ENCODE measurements at places on chromosomes 13 and 19.
A peak's percentile ranks its signal among the peaks of the same experiment; 100 is the strongest.

- DNase-seq, result no peak
These were observed 799.2 kb downstream of the GPC5 start for GRCh38 chr13:92197669-92198068.

GRCh38 chr13:57946361-57946760 lies 314.8 kb downstream of the PCDH17 start:
- no peak for DNase-seq

GRCh38 chr19:9862938-9863337 lies 27.8 kb downstream of the PIN1 start:
- DNase-seq, result no peak

GRCh38 chr13:111397202-111397880 lies 76.9 kb downstream of the TEX29 start:
- DNase-seq, result no peak

DNA sequence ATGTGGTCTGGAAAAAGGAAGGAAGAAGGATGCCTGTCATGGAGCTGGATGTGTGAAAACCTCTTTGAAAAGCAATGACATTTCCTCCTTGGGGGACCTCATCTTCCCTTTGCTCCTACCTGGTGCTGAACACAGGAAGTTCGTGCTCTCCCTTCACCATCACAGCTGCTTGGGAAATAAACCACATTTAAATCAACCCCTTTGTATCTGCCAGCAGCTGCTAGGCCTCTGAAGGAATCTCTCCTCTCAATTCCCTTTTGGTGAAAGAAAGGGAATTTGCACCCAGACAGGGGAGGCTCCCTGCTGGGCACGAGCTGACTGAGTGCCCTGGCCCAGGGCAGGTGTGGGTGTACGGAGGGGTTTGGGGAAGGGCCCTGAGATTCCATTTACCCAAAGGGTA lies 437.7 kb downstream of the TSHZ3 start:
- no peak for DNase-seq

- no peak for DNase-seq
These were observed 7.4 kb upstream of the ZNF428 start for GRCh38 chr19:43626838-43627237.

- no peak for DNase-seq
These were observed 18.7 kb downstream of the ACTN4 start for GRCh38 chr19:38665950-38666662.

DNA sequence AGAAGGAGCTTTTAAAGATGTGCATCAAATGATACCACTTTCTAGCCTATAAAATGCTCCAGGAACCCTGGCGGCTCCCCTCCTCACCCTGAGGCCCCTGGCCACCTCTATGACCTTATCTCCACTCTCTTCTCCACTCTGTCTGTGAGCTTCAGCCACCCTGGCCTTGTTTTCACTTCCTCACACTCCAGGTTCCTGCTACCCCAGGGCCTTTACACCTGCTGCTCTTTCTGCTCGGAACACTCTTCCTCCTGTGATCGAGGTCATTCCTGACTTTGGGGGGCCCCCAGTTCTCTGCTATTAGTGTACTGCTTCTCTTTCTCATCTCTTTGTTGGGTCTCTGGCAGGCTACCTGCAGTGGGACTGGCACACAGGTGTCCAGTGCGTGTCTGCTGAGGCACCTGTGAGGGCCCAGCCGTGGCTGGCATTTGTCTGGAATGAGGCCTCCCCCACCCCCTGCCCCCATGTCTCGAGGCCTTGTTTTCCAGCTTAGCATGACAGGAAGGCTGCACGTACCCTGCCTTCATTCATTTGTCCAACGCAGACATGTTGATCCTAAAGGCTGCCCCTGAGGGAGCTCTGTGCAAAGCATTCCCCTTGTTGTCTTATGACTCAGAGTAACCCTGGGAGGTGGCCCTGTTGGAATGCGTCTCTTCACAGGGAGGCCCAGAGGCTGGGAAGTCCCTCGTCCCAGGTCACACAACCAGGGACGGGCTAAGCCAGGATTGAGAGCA lies 2.3 kb downstream of the DDA1 start:
- DNase-seq, result no peak

- DNase-seq, result no peak
These were observed 823 bp upstream of the ZNF567 start for GRCh38 chr19:36686365-36687213.

GRCh38 chr19:40150170-40150569 lies 41.1 kb upstream of the MAP3K10 start:
- DNase-seq, result no peak

DNA sequence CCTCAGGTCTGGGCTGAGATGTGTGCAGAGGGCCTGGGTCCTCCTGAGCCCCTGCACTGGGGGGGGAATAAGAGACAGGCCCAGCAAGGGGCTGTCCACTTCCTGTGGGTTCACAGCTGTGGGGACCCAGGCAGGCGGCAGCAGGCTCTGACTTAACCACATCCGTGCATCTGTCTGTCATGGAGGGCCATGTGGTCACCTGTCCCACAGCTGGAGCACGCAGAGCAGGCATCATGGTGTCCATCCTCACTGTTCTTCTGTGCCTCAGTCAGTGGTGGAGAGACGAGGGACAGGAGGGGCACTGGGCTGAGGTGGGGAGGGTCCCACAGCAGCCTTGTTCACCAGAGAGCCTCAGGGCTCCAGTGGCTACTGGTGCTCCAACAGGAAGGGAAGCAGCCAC lies 16.3 kb upstream of the KIR3DL3 start:
- DNase-seq, result no peak

DNA sequence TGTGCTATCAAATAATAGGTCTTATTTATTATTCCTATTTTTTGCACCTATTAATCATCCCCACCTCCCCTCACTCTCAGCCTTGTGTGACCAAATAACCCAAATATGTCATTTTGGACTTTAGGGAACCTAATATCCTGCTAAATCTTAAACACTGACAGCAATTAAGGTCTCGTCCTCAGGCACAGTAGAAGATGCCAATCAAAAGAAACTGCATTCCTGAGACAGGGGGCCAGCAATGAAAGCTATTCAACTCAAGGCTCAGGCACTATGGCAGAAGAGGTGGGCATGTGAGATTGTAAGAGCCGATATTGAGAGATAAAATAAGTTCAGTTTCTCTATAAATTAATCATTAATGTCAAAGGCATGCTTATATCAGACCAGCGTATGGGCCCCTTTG lies 1437.7 kb upstream of the PCDH9 start:
- no peak for DNase-seq

- DNase-seq, result no peak
These were observed 107.6 kb downstream of the ZIC5 start for GRCh38 chr13:99863789-99864626.

DNA sequence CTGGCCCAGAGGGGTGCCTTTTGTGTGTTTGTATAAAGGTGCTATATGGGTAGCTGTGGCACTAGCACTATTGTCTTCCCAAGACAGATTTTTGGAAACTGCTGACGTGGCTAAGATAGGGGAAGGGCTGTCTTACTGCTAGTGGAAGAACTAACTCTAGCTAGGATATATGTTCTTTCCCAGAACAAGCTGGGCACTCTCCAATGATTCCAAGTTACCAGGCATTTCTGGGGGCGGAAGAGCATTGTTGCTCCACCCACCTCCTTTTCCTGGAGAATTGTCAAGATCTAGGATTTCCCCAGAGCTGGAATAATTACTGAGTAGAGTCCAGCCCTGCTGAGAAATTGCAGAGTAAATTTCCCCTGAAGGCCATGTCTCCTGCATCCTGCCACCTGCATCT lies 408.3 kb downstream of the KLF5 start:
- DNase-seq, result no peak

DNA sequence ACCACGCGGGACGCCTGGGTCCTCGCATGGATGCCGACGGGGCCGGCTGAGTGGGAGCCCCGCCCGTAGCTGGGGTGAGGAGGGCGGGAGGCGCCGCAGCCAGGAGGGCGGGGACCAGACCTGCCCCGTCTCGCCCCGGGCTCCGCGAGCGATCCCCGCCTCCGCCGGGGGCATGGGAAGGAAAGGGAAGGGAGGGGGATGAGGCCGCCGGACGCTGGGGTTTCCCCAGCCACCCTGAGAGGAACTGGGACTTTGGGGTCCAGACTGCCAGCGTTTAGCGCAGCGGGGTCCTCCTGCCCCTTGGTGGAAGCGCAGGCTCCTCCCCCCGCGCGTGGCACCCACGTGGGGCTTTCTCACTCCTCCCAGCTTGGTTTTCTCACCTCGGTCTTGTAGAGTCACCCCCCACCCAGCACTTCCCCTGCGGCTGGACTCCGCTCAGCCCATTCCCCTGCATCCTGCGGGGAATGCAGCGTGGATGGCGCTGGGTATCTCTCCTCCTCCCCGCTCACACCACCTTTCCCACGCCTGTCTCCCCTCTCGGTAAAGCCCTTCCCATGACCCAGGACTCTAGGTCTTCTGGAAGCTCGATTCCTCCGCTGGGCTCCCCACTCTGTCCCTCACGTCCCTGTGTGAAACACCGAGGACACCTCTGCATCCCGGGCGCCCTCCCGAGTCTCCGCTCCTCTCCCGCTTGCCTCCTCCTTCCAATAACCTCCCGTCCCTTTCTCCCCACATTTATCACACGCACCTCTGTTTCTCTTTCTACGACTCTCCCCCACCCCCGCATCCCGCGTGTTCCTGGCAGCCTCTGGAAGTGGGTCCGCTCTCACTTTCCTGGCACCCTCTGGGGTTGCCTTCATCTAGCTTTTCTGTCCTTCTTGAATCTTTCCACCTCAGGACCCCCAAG lies 2.1 kb downstream of the TGFB1 start:
- DNase-seq, result peak; percentile 83

DNA sequence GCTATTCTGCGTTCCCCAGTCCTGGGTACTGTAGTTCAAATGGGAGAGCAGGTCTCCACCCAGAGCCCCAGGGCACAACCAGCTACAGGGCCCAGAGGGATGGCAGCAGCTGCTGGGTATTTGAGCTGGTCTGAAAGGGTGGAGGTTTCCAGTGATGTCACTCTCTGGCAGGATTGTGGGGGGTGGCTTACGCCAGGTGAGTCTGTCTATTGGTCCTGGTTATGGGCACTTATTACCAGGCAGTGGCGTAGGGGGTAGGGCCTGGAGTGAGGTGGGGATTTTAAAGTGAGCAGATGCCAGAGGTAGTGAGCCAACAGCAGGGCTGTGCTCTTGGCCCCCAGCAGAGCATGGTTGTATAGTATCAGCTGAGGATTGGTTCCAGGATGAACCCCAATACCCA lies 6.2 kb downstream of the RPS19 start:
- no peak for DNase-seq

DNA sequence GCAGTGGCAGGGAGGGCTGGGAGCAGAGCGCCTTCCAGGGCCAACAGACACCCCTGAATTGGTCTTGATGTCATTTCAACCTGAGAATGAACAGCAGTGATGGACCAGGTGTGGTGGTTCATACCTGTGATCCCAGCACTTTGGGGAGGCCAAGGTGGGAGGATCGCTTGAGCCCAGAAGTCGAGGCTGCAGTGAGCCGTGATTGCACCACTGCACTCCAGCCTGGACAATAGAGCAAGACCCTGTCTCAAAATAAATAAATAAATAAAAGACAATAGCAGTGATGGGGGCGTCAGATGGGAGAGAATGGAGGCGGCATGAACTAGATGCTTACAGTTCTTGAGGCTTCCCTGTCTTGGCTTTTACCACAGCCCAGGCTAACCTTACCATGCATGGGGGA lies 46.1 kb upstream of the ONECUT3 start:
- DNase-seq, result no peak

DNA sequence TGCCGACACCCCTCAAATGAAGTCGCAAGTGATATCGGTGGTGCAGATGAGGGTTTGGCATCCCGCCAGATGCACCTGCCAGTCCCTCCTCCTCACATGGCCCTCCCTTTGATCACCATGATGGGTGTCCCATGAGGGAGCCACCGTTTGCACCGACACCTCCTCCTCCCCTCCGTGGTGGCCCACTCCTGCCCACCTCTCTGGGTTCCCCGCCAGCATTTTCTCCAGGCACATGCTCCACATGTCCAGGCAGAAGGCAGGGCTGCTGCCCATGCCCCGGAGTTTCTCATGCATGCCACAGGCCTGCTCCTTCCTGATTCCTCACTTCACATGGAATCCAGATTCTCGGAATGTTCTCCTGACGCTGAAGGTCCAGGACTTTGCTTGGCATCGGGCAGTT lies 49.3 kb downstream of the COL4A2 start:
- no peak for DNase-seq

DNA sequence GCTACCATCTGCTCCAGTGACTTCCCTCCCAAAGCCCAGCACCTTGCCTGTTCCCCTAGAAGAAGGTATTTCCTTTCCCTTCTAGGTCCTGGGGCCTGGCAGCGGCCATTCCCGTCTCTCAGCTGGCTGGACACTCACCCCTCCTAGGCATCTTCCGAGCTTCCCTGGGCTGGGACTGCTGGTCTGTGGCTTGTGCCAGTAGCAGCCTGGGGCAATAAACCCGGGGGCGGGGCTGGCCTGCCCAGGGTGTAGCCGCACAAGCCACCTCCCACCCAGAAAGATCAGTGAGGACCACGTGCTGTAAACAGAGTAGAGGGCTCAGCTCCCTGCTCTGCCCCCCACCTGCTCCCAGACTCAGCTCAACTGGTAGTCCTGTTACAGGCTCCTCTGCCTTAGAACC lies 15.0 kb downstream of the LIPE start:
- DNase-seq, result no peak

DNA sequence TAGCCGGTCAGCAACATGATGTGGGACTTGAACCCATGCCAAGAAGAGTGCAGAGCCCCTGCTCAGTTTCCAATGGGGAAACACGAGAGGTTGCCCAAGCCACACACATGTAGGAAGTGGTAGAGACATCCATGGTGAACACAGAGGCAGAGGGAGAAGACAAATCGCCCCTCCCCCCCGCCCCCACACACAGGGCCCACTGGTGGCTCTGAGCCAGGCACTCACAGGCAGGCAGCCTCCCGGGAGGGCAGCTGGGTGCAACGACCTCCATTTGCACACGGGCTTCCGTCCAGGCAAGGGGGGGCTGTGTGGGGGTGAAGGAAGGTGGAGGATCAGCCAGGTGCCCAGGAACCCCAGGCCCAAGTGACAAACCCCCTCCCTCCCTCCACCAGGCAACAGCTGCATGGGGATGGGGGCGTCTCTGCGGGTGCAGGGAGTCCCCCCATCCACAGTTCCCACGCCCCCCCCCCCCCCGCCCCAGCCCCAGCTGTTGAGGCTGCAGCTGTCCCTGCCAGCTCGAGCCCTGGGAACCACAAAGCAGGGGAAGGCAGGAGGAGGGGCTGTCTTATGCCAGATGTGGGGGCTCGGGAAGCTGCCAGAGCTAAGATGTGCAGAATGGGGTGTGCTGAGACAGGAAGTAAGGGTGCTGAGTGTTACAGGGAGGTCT lies 3.4 kb downstream of the NOTCH3 start:
- DNase-seq, result no peak

- no peak for DNase-seq
These were observed 8.9 kb upstream of the ACP5 start for GRCh38 chr19:11586331-11586730.
